GM04503 (cell line): ENCODE measurements at places on chromosomes 1 and 21.

DNA sequence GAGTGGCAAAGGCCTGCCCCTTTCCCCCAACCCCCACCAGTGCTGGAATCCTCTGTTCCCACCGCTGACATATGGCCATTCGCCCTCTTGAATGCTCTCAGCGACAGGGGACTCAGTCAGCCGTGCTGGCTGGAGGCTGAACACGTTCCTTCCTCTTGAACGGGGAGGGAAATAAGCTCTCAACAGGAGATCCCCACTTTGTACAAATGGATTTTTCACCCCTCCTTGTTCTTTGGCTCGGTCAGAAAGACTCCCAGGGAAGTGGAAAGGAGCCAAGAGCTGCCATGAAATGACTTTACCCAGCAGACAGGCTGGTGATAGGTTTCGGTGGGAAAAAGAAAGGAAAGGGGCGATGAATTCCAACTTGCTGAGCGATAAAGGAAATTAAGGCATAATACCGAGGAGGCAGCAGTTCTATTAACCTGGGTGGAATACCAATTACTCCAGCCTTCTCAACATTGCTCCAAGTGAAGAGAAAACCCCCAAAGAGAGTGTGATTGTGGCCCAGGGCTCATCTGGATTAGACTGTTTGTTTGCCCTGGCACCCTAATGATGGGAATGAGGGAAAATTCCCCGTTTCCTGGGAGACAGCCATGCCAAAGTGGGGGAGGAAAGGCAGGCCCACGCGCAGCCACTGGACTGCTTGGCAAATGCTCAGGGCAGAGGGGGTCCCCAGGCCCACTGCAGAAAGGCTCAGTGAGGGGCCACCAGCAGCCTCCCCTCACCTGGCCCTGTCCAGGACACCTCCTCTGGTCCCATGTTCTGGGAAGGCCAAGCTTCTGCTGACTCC is 23.9 kb downstream of the LRP8 start:
- no peak for DNase-seq

- DNase-seq = peak; percentile 47
Observed at GRCh38 chr1:97562081-97562480, 358.8 kb downstream of the DPYD start.

- DNase-seq = no peak
Observed at GRCh38 chr1:227779021-227779441, 36.4 kb upstream of the PRSS38 start.

DNA sequence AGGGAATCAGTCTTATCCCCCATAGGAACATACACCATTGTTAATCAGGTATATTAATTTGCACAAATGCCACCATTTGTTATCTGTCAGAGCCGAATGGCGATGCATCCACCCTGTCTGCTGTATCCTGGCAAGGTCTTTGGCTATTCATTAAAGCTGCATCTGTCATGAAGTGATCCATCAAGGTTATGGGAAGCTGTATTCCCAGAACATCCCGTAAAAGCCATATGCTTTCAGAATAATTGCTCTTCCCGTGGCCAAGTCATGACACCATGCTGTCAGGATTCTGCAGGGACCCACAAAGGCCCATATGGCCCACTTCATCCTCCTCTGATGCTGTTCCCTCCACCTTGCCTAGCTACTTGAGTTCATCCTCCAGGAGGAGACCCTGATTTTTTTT is 103.9 kb downstream of the RAVER2 start:
- no peak for DNase-seq

DNA sequence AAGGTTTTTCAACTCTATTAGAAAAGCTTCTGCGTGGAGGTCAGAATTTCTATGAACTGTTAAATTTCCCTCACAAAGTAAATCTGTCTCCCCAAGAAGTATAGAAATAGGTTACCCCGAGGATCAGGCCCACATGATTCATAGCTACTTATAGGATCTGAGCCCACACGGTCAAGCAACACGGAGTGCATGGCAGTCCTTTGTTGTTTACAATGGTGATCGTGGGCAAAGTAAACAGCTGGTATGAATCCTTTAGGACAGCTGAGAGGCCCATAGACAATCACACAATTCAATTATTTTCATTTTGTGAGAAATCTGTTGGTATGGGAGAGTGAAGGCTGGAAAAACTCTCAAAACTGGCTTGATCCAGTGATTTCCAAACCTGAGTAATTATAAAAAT is 58.9 kb upstream of the RCOR3 start:
- no peak for DNase-seq

- DNase-seq = no peak
Observed at GRCh38 chr1:204672482-204673121, 12.9 kb downstream of the LRRN2 start.

DNA sequence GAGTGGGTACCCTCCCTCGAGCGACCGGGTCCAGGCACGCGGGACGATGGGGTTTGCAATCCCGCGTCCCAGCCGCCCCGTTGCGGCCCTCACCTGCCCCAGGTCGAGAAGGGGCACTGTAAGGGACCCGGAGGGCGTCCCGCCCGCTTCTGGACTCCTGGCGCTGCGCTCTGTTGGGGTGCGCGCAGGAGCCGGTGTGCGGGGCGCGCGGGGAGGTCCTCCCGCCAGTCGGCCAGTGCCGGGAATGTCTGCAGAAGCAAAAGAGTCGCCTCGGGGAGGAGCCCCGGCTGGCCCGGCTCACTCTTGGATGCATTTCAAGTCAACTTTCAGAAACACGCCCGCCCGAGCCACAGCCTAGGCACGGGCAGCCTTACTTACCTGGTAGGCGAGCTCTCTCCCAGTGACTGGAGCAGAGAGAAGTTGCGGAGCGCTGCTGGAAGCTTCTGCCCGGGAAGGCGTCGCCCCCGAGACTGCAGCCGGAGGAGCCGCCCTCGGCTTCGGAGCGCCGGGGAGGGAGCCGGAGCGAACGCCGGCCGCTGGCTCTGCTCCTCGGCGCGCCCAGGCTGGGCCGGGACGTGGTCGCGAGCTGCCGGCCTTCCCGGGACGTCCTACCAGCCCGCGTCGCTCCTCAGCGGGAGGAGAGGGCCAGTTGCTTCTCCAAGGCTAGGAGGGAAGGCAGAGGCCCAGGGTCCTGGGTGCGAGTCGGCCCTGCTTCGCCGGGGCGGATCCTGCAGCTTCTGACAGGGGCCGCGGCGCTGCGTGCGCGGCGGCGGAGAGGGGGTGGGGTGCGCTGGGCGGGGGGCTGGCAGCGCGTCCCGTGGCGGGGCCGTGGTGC is at the start of gene LMX1A:
Gene LMX1A, minus strand, starts transcription at position 739 of the 835 bp plus-strand sequence. CDS start 1,156 bp downstream, outside the sequence.
- DNase-seq = no peak

DNA sequence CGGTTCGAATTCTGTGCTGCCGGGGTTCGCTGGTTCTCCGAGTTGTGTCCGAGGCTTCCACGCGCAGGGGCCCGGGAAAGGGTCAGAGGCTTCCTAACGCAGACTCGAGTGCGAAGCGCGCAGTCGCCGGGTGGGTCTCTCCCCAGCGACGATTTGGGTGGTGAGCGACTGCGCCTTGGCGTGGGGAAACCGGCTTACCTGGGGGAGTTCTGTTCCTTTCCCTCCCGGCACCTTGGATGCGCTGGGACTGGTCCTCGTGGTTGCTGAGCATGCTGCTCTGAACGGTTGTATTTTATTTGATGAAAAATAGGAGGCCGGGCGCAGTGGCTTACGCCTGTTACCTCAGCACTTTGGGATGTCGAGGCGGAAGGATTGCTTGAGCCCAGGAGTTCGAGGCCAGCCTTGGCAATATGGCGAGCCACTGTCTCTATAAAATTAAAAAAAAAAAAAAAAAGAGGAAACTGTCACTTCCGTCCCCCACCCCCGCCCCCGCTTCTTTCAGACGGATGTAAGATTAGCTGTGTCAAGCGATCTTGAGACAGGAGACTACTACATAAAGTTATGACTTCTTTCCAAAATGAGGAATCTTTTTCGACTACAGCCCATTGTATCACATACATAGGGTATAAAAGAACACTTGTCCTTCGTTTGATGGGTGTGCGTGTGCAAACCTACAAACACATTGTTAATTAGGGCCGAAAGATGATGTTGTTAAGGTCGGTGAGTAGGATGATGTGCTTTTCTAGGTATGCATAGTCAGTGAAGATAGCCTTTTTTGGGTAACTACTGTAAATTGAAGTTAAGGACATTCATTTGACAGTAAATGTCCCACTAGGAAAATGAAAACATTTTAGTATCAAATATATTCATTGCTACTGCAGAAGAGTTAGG is at the start of gene CCDC18:
Gene CCDC18, plus strand, starts transcription at position 2 of the 891 bp plus-strand sequence. CDS start 2,638 bp downstream, outside the sequence.
- DNase-seq = no peak

DNA sequence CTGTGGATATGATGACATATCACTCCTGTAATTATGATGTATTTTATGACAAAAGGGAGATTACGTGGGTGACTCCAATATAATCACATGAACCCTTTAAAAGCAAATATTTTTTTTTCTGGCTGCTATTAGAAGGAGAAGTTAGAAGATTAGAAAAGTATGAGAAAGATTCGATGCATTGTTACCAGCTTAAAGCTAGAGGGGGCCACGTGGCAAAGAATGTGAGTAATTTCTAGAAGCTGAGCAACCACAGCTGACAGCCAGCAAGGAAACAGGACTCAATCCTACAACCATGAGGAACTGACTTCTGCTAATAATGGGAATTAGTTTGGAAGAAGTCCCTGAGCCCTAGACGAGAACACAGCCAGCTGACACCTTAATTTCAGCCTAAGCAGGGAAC is 56.3 kb upstream of the C1orf87 start:
- DNase-seq = no peak

DNA sequence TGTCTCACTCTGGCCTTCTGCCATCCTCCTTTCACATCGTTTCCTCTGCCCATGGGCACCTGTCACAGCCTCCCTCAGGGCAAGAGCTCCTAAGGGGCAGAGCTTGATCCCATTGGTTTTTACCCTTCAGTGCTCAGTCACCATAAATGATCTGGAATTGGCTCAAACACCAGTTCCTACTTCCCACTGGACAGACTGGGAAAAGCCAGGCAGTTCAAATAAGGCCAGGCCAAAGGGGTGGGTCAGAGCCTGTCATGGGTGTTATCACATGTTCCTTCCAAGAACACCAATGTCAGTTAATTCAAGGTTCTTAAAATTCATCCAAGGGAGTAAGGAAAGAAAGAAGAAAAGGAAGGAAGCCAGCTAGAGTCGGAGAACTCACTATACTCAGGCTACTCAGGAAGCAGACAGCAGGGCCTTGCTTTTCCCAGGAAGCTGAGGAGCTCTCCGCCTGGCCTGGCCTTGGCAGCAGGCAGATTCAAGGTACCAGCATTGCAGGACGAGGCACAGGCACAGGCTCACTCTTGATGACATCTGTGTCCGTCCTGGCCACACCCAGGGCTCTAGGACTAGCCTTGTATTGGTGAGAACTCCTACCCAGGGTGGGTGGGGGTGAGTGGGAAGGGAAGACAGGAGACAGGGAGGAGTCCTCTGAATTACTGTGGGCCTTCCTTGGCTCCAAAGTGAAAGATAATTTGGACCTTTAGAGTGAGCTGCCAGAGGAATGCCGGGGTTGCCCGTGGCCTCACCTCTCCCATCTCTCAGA is 32.2 kb upstream of the ARTN start:
- DNase-seq = no peak

DNA sequence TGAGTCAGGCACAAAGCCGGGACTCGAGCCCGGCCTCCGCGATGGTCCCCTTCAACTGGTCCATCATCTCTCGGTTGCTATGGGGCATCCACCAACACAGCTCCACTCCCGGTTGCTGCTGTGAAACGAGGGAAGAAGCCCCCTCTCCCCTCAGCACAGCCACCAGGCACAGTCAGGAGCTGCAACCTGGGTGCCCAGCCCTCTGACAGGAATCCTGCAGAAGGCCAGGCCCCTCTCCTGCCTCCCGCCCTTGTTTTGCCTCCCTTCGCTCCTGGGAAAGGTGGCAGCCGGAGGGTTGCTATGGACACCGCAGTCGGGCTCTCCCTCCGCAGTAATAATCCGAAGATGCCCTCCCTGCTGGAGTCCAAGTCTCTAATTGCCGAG is 8.9 kb upstream of the KCNN3 start:
- DNase-seq = no peak

DNA sequence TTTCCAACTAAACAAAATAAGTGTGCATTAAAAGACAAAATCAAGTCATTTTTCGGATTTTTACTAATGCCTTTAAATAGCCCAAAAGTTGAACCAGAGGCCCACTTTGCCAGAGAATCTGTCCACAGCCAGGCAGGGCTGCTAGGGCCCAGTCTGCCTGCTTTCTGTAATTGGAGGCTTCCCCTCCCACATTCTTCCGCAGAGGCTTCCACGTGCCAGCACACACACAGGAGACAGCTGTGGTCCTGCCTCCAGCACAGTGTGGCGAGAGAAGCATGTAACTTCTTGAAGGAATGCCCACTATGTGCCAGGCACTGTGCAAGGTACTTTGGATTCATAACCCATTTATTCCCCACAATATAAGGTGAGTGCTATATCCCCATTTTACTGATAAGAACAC is 11.3 kb upstream of the PDZK1IP1 start:
- no peak for DNase-seq

DNA sequence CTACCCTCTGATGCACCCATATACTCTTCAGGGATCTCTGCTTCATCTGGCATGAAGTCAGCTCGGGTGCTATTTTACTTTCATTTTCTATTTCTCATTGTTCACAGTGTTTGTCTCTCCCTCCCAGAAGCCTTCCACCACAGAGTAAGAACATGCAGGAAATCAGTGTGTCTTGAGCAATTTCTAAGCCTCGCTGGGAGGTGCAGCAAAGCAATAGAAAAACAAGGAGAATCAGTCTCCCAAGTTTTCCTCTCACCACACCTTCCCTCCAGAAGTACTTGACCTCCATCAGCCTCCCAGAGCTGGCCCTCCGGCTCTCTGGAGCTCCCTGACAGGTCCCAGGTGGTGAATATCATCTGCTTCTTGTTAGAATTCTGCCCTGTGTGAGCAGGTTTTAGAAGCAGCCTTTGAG is 594.7 kb upstream of the CAMK1G start:
- DNase-seq = peak; percentile 27

DNA sequence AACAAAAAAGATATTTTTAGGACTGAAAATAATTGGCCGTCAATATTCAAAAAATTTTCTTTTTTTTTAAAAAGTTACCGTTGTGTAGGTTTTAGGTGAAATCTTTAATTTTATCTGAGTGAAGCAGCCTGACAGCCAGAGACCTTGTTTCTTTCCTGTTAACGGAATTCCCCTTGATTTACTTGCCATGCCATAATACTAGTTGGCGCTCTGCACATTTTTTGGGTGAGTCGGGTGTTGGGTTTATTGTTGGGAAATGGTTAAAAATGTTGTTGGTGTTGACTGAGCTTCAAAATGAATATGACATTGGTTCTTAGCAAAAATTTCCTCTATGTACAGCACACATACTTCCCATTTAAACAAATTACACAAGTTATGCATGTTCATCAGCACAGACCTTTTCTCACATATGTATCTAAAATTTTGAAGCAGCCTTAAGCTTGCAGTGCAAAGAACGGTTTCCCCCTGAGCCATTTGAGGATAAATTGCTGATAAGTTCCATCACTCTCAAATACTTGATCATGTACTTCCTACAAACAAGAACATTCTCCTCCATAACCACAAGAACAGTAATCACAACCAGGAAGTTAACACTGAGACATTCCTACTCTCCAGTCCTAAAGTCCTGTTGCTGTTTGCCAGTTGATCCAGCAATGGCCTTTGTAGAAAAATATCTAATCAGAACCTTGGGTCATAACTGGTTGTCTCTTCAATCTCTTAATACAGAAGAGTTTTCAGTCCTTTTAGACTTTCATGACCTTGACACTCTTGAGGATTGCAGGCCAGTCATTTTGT is 34.2 kb downstream of the CAMTA1 start:
- DNase-seq = no peak

- peak; percentile 61 for DNase-seq
Observed at GRCh38 chr1:87252406-87252805, 76.3 kb upstream of the LMO4 start.

GRCh38 chr21:39651206-39651605 is 38.5 kb downstream of the B3GALT5 start:
- no peak for DNase-seq
